ENCODE measurements at places on chromosomes 4 and X. TPM values are rescaled to one million over a fixed set of nuclear protein-coding genes. Genes with fewer than 3 reads are reported as not detected.

GRCh38 chrX:15336023-15336413 lies 695 bp upstream of the PIGA start:
- peak; percentile 60 for DNase-seq

DNA sequence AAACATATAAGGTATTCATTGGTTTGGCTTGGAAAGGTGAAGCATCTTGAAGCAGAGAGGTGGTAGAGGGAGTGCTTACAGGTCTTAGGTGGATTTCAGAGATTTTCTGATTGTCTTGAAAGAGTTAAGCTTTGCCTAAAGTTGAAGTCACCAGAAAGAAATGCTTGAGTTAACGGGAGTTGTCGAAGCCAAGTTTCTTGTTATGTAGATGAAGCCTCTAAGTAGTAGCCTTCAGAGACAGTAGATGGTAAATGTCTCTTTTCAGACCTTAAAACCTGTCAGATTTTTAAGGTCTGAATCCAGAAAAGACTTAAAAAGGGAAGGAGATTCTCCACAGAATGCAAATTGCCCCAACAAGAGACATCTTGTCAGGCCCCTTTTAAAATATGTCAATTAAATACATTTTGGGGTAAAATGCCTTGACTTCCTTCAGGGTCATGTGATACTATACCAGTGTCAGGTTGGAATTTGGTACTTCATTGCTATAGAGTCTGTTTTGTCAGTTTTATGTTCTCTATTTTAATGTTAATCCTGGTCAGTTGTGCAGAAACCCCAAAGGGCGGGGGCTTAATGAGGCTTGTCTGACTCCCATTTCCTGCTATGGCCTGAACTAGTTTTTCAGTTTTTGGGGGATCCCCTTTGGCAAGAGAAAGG lies 81.0 kb downstream of the PCDH18 start:
- DNase-seq, result no peak

GRCh38 chr4:182914357-182914756 lies 2.8 kb downstream of the DCTD start:
- no peak for DNase-seq

GRCh38 chr4:76690906-76691275 lies 207.1 kb downstream of the SOWAHB start:
- no peak for DNase-seq

- DNase-seq, result no peak
These were observed 84.1 kb upstream of the MAGEA4 start for GRCh38 chrX:151828439-151829080.

DNA sequence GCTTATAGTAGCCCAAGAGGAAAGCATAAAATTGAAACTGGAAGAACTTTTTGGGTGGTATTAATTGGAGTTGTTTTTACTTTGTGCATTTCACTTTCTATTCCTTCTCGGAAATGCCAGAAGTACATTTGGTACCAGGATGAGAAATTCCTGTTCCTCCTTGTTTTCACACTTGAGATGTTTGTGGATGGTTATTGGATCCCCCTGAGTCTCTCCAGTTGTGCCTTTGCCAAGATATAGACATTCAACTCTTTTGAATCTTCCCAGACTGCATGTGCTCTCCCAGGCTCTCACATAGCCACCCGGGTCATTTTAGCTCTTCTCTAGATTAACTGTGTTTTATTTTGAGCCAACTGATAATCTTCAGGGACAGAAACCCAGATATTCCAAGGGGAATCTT lies 120.5 kb downstream of the AFF1 start:
- no peak for DNase-seq

GRCh38 chr4:142660728-142661127 lies 185.4 kb downstream of the INPP4B start:
- no peak for DNase-seq

DNA sequence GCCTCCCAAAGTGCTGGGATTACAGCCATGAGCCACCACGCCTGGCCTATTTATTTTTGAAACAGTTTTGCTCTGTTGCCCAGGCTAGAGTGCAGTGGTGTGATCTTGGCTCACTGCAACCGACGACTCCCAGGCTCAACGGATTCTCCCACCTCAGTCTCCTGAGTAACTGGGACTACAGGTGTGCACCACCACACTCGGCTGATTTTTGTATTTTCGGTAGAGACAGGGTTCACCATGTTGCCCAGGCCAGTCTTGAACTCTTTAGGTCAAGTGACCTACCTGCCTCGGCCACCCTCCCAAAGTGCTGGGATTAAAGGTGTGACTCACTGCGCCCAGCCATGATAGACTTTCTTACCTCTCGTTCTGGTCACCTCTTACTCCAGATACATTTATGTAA lies 124.0 kb downstream of the UBE2K start:
- no peak for DNase-seq

DNA sequence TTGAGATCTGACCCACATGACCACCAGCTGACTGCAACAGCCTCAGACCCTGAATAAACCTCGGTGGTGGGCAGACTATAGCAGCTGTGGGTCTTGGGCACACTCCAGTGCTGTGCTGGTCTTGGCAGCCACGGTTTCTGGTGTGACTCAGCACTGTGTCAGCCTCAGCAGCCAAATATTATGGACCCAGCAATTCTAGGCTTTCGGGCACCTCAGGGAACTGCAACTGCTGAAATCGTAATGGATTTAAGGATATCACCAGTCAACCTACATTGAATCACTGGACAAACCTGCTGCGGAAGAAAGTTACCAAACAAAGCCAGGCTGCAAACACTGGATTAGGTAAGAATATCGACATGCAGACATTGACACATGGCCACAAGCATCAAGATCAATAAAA lies 10.5 kb upstream of the UBE2NL start:
- DNase-seq, result peak; percentile 4

DNA sequence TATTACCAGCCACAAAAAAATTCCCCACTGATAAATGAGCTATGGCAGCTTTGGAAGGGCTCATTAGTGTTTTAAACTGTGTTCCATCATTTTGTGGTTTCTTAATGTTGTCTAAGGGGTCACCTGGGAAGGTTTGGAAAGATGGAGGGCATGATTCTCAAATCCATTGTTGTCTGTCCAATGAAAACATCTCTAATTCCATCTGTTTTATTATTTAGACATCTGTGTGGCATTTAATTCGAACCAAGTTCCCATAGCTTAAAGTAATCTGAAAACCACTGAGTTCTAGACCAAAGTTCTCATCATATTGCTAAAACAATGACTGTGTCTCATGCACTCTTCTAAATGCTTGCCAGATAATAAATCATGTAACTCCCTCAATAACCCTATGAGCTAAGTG lies 103.8 kb upstream of the PPP3CA start:
- no peak for DNase-seq

DNA sequence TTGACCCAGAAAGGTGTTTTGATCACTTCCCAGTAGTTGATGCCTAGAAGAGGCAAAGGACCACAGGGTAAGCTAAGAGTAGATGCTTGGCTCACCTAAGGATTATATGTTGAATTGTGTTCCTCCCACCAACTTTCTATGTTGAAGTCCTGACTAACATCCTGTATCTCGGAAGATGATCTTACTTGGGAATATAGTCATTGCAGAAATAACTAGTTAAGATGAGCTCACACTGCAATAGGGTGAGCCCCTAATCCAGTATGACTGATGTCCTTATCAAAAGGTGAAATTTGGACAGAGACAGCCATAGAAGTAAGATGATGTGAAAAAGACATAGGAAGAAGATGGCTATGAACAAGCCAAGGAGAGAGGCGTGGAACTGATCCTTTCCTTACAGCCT lies 3.3 kb upstream of the HMGB2 start:
- no peak for DNase-seq

DNA sequence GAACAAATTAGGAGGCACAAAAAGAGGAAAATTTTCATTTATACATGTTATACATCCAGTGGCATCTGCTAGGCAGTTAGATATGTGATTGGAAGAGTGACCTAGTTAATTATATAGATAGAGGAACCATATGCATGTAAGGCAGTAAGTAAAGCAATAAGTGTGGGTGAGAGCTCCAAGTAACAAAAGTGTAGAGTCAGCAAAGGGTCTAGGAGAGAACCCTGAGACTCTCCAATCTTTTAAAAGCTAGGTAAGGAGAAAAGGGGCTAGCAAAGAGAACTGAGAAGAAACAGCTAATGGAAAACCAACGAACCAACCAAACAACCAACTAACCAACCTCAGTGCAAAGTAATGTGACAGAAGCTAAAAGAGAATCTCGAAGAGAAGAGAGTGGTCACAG lies 3.8 kb upstream of the CFAP299 start:
- DNase-seq, result no peak

The SPANXD gene
- total RNA-seq, result not detected

The RTL3 gene
- total RNA-seq, result not detected

The HSFX1 gene
- total RNA-seq, result 0.20 TPM

The PRR32 gene
- not detected for total RNA-seq

The NUDT9 gene
- total RNA-seq, result 10.9 TPM

The ABCG2 gene
- total RNA-seq, result 12.9 TPM

The GK gene
- 4.0 TPM for total RNA-seq

The POLN gene
- total RNA-seq, result 1.3 TPM
